Effector CD8-positive, alpha-beta T cell (primary cell): ENCODE measurements at places on chromosomes 11 and 22.

- no peak for DNase-seq
These were observed 6.4 kb downstream of the BATF2 start for GRCh38 chr11:64990222-64990923.

DNA sequence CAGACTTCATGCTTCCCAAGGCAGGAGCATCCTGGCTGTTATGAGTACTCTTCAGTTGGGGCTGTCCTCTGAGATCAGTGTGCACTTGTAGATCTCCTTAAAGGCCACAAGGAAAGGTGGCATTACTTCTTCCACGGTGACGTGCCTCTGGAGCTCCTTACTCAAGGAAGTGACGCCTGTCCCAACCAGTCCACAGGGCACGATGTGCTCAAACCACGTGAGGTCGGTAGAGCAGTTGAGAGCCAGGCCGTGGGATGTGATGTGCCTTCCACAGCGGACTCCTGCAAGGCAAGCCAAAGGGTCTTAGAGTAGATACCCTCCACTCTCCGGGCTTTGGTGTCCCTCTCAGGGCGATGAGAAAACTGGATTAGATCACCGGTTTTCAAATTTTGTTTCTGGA is 1.4 kb downstream of the LIPT2 start:
- DNase-seq = no peak

DNA sequence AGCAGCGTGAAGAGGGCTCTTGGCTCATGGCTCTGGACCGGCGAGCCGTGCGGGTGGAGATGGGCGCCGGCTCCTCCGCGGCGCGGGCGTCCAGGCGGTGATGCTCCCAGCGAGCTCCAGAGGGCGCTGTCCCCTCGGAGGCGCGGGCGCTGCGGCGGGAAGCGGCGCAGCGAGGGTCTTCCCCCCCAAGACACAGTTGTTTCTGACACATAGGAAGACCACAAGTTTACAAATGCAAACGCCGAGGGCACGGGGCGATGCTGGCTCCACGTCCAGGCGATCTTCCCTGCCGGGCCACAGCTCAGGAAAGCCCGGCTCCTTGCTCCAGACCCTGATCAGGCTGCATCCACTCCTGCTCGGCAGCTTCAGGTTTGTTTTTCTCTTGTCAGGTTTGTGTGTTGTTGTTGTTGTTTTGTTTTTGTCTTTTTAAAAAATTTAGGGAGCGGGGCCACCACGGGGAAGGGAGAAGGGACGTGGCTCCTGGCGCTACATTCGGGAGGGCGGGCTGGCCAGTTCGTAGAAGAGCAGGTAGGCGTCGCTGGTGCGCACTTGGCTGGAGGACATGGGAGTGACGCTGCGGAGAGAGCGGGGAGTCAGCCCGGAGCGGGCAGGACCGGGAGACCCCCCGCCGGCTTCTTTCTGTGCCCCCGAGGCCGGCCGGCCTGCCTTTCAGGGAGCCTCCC is 10.0 kb upstream of the MFRP start:
- peak; percentile 54 for DNase-seq

- no peak for DNase-seq
These were observed 473 bp downstream of the TXN2 start for GRCh38 chr22:36480941-36481392.

DNA sequence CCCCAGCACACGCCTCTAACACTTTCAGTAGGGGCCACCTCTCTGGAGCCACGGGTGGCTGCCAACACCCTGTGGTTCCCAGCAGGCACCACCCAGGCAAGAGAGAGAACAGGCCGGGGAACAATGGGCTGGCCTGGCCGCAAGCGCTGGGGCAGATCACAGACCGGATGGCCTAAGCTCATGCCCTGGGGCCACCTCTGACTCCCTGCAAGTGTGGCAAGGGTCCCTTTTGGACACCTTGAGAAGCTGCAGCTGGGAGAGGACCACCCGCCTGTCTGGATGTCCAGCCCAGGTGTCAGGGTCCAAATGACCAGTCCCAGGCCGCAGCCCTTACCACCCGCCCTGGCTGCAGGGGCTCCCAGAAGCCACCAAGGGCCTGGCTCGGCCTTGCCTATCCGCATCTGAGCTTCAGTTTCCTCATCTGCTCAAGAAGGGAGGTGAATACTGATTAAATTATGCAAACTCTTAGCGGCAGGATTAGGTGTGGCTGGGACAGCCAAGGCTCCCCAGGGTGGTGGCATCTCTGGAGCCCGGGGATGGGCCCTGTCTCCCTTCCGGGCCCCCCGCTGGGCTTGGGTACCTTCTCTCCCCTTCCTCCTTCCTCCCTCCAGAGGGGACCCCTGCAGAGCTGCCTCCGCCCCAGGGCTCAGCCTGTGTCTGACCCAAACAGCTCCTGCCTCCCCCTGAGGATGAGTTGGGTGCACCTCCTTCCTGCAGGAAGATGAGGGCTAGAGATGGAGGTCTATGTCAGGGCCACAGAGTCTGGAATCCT is 785 bp upstream of the SUSD2 start:
- DNase-seq = no peak

DNA sequence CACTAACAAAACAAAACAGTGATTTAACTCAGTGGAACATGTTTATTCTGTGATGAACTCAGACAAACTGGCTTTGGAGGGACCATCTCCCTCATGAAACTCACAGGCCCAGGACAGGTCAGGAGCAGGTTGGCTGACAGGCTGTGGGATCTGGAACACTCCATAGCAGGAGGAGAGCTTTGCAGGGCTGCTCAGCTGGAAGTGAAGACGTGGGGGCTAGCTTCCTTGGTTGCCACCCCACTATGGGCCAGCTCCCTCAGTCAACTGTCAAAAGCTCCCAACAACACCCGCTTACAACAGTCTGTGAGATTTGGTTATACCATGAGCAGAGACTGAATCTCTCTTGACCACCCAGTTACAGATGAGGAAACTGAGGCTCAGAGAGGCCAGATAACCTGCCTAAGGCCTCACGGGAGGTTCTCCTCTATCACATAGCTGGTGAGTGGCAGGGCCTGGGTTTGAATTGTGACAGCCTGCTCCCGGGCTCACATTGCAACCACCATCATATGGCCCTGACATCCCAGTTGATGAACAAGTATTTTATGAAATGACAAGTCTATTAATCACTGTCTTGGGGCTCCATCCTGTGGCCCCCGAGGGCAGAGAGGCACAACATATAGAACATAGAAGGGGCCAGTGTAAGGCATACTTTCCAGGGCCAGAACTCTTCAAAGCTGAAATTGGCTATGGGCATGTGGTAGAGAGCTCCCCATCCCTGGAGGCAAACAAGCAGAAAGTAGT is 473.4 kb downstream of the MN1 start:
- no peak for DNase-seq

GRCh38 chr11:31606893-31607292 is 97.3 kb downstream of the ELP4 start:
- DNase-seq = no peak

DNA sequence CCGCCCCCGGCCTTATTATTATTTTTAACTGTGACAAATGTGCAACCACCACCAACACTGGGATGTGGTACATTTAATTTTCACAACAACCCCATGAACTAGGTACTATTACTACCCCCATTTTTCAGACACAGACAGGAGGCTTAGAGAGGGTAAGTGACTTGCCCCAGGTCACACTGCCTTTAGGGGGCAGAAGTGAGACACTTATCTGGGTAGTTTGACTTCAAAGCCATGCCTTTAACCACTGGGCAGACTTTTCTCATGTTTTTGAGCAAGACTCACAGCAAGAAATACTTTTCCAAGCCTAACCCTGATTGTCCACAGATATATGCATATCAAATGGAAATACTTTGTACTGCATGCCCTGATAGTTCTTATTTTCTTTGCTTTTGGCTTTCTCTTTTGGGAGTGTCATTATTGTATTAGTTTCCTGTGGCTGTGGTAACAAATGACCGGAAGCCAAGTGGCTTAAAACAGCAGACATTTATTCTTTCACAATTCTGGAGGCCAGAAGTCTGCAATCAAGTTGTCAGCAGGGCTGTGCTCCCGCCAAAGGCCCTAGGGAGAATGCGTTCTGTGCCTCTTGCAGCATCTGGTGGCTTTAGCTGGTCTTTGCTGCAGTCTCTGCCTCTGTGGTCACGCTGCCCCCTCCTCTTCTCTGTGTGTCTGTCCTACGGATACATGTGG is 110.8 kb downstream of the GRIK4 start:
- no peak for DNase-seq

- no peak for DNase-seq
These were observed 7.4 kb upstream of the RCE1 start for GRCh38 chr11:66835768-66836405.

GRCh38 chr11:133559382-133559781 is 27.1 kb upstream of the OPCML start:
- no peak for DNase-seq

DNA sequence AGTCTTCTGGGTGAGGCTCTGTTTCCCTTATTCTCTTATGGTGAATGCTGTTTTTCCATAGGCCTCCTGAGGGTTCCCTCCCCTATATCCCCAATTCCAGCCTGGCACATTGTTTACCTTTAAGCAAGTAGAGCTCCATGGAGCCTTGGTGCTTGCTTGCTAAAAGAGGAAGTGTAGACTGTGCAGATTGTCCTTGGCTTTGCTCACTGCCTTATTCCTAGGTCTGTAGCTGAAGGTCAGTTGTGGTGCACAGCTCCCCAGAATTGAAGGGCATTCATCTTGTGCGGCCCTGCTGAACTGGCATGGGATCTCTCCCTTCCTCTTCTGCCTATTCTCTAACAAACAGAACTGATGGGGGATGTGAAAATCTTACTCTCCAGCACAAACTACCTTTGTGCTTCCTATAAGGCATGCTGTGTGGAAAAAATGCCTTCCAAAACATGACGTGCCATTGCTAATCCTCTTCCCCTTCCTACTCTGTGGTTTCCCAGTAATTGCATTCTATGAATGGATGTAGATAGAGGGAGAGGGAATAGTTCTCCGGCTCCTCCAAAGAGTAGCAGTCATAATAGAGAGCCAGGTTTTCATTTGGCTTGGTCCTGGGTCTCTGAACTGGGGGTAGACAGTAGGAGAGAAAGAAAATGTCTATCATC is 34.2 kb upstream of the PLET1 start:
- DNase-seq = no peak
